ENCODE measurements at places on chromosomes 4 and X.
A peak's percentile ranks its signal among the peaks of the same experiment; 100 is the strongest.

DNA sequence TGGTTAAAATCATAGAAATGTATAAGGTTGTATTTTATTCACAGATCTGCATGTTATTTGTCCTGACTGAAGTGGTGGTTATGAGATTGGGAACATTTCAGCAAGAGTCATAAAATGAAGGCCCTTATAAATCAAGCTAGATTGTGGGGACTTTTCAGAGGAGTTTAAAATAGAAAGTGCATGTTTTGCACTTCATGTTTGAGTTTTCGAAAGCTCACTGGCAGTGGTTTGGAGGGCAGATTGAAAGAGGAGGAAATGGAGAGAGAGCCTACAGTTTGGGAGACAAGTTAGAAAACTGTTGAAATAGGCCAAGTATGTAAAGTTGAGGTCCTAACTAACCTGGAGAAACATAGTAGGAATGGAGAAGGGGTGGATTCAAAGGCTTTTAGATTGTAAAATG is 124.9 kb downstream of the KDM6A start:
- DNase-seq: no peak

DNA sequence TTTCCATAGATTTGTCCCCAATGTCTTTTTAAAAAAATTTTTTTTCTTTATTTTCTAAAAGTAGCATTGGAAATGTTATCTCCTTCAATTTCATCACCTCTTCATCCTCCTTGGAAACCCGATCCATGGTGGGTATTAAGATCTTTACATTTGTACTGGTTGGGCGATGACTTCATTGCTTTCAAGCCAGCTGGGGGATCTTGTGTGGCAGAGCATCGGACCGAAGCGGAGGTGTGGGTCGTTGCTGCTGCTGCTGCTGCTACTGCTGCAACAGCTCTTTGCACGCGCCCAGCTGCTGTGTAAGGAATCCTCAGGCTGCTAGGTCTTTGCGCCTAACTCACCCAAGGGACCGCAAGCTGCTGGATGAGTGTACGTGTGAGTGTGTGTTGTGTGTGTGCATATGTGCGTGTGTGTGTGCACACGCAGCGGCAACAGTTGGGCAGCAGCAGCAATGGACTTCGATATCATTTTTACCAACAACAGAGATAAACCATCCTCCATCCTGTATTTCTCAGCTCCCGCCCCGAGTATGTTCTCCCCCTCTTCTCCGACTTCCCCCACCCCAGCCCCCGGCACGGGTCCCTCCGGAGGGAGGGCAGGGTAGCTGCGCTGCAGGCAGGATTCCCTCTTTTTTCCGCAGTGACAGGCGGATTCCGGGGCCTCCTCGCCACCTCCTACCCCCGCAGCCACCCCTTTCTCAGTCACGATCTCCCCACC is 768 bp upstream of the CDKL5 start:
- DNase-seq: peak; percentile 5

- no peak for DNase-seq
Measured at GRCh38 chr4:37879365-37879764, 11.5 kb upstream of the TBC1D1 start.

DNA sequence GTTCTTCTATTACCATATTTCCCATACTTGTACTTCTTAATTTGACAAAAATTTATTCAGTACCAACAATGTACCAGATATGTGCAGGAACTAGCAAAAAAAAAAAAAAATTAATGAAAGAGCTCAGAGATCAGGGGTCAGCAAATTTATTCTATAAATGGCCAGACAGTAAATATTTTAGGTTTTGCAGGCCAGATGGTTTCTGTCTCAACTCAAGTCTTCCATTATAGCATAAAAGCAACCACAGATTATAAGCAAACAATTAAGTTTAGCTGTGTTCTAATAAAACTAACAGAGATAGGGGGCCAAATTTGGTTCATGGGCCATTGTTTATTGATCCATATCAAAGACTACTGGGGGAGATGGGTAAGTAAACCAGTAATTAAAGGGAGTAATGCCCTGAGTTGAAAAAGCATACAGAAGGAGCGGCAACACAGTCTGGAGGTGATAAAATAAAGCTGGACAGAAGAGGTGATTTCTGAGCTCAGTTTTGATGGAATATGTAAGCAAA is 19.3 kb downstream of the NEK1 start:
- DNase-seq: no peak

DNA sequence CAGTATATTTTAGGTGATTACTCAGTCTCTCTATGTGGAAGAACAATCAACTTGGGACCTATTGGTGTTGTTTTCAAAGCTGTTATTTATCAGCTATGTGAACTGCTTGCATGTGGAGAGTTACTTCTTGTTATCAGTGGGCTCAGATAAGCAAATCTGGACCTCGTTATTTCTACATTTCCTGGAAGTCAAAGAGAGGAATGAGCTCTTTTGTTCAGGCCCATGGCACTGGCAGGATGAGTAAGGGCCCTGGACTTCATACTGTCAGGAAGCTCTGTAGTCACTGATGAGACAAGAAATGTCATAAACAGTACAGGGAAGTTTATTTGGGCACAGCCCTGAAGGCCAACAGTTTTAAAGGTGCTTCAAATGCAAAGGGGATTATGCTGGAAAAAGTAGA is 760.6 kb upstream of the EPHA5 start:
- no peak for DNase-seq

DNA sequence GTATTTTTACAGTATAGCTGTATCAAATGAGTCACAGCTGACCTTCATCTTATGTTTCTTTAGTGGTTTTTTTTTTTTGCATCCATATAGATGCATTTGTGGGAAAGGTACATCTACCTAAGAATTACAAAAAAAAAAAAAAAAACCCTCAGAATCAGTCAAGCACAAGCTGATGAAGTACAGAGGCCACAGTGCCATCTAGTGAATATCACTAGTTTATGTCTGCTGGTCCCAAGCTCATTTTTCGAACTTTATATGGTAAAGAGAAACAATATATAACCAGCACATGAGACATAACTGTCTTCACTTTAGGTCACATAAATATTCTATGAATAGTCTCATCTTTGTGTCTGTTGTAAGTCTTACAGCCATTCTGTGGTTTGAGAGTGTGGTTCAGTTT is 220.1 kb downstream of the DLG3 start:
- peak; percentile 24 for DNase-seq

DNA sequence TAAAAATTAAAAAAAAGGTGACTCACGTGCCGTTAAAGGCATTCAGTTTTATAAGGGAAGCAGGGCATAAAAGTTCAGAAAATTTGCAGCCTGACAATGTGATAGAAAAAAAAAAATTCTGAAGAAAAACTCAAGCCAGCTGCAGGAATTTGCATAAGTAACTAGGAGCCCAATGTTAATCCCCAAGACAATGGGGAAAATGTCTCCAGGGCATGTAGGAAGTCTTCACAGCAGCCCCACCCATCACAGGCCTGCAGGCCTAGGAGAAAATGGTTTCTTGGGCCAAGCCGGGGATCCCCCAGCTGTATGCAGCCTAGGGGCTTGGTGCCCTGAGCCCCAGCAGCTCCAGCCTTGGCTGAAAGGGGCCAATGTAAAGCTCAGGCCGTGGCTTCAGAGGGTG is 31.2 kb downstream of the CHM start:
- no peak for DNase-seq

DNA sequence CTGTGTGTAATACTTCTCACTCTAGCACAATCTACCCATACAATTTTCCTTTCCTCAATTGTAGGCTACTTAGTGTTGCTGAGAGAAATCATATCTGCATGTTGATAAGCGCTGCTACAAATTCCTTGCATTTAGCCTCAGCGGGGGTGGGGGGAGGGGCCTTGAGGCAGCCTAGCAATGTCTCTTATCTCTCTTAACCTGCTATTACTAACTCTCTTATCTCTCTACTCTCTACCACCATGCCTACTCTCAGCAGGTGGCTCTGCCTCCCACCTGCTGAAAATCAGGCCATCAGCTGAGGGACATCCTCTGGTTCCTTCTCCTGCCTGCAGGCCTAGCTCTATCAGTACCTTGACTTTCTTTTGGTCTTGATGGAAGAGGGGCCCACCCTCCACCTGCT is 98.9 kb downstream of the GPR82 start:
- no peak for DNase-seq

- no peak for DNase-seq
Measured at GRCh38 chr4:84159762-84160161, 339.3 kb downstream of the NKX6-1 start.

DNA sequence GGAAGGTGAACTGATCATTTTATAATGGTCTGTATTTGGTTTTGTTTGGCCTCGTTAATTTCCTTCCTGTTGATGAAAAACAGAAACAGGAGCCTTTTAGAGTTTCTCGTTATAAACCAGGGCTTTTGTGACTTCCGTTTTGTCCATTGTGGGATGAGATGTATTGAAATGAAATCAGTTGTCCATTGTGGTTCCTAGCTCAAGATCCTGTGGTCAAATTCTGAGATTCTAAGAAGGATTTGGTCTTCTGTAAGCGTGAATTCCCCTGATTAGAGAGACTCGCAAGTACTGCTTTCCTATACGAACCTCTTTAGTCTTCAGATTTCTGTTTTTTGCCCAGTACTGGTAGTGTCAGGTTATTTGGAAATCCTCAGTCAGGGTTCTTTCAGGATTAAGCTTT is 101.7 kb downstream of the RAPGEF2 start:
- no peak for DNase-seq

DNA sequence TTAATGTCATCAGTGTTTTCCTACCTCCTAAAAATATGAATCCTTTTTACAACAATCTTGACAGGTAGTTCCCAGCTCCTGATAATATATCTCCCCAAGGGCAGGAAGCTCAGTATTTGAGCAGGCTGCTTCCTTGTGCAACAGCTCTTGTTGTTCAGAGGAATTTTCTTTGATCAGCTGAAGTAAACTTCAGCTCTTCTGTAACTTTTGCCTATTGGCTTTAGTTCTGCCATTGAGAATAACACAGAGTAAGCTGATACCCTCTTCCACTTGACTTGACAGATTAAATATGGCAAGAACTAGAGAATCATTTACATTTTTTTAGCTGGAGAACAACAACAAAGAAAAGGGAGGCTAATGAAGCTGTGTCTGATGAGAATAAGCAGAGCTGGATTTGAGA is 75.2 kb downstream of the LUZP4 start:
- no peak for DNase-seq

DNA sequence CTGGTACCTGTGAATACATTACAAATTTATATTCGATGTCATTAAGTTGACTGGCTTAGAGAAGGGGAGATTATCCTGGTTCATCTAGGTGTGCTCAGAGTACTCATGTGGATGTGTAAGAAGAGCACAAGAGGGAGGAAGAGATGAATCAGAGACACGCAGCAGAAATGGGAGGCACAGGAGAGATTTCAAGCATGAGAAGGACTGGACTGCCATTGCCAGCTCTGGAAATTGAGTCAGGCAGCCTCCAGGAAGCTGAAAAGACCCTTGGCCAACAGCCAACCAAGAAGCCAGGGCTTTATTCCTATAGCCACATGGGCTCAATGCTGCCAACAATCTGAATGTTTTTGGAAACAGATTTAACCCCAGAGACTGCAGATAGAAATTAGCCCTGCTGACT is 1390.0 kb downstream of the STIM2 start:
- no peak for DNase-seq

- no peak for DNase-seq
Measured at GRCh38 chr4:73423184-73423583, 12.8 kb upstream of the AFP start.

- no peak for DNase-seq
Measured at GRCh38 chr4:22474636-22475310, 41.1 kb downstream of the ADGRA3 start.

DNA sequence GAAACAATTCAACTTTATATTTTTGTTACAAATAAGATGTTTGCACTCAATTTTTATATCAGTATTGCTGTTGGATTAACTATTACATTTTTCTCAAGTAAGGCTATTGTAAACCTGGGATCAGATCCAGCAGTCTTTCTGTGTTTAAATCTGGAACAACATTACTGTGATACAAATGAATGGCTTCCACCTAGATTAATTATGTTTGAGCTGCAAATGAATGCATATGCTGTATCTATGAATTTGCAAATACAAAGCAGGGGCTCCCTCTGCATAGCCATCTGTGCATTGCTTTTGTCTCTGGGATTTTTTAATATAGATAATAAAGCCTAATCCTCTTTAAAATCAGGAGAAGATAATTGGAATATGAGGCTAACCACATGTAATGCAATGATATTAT is 69.8 kb upstream of the NEIL3 start:
- DNase-seq: no peak

- peak; percentile 1 for DNase-seq
Measured at GRCh38 chrX:85851418-85851817, 195.9 kb downstream of the CHM start.

DNA sequence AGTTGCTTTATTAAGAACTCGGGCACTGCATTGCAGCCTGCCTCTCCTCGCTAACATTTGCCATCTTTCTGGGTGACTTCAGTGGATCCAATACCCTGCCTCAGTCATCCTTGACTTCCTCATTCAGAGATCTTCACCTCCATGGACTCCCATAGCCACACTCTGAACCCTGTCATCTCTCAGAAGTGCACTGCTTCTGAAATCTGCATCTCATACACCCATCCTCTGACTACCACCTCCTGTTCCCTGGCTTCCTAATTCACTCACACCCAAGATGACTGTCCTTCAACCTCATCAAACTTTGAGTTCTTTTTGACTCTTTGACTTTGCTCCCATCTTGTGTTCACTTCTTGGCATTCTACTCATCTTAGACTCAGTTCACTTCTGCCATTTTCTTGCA is 25.3 kb upstream of the CYBB start:
- no peak for DNase-seq

- DNase-seq: no peak
Measured at GRCh38 chr4:60588556-60588955, 611.6 kb upstream of the ADGRL3 start.

DNA sequence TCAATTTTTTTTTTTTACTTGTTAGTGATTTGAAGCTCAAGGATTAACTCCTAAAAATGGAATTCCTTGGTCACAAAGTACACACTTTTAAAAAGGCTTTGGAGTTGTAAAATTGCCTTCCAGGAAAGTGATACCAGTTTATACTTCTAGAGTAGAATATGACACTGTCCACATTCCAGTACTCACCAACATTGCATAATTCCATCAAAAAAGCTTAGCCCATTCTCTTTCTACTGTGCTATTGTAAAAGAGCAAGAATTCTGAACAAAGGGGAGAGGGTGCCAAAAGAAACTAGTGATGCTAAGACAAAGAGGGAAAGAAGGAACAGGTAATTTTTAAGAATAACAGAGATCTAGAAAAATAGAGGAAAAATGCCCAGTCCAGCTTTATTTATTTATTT is 10.4 kb upstream of the PHOX2B start:
- DNase-seq: no peak

DNA sequence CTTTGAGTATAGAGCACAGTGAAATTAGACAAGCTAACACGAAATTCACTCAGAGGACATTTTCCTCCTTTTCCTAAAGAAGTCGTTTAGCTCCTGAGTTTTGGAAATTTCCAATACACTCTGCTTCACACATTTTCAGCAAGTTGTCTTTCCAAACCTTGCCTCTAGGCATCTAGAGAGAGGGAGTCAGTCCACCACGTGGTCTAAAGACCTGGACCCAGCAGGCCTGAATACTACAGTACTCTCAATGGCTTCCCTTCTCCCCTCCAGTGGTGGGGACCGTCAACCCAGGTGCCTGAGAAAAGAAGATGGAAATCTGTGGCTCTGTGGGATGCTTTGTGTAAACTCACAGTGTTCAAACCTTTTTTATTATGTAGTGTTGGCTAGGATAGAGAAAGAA is 13.9 kb upstream of the SCML2 start:
- DNase-seq: no peak

All from Jurkat, Clone E6-1 (cell line).